Activated CD4-positive, alpha-beta T cell treated with anti-CD3 and anti-CD28 coated beads for 48 hours (primary cell): ENCODE measurements at places on chromosomes 5 and 9.

DNA sequence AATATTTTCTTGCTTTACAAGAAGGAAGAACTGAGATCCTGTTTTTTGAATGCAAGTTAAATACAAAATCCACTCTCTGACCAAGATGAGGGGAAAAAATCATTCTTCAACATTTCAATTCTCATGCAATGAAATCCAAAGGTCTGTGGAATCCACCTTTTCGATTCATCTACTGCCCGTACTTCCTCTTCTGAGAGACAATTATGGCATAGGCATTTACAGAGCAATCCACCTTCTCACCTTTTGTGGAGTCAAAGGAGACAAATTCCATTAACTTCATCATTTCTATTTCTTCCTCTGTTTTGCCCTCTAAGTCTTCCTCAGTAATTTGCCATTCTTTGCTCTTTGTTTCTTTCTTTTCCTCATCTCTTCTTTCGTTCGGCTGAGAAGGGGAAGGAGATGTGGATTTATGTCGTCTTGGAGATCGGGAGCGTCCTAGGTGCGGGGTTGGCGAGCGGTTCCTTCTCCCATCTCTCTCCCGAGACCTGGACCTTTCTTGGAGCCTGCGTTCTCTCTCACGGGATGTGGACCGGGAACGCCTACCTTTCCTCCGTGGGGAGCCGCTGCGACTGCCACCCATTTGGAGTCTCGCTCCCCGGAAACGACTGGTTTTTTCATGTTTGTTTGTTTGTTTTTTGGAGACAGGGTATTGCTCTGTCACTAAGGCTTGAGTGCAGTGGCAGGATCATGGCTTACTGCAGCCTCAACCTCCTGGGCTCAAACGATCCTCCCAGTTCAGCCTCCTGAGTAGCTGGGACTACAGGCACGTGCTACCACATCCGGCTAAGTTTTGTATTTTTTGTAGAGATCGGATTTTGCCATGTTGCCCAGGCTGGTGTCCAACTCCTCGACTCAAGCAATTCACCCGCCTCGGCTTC is 24.3 kb upstream of the AFF4 start:
- DNase-seq, result no peak

- no peak for DNase-seq
These were observed 2.4 kb downstream of the OTP start for GRCh38 chr5:77635917-77636640.

- no peak for DNase-seq
These were observed 16.6 kb upstream of the EGFL7 start for GRCh38 chr9:136645903-136646754.

- DNase-seq, result no peak
These were observed 69.7 kb upstream of the TRIM32 start for GRCh38 chr9:116617389-116617788.

DNA sequence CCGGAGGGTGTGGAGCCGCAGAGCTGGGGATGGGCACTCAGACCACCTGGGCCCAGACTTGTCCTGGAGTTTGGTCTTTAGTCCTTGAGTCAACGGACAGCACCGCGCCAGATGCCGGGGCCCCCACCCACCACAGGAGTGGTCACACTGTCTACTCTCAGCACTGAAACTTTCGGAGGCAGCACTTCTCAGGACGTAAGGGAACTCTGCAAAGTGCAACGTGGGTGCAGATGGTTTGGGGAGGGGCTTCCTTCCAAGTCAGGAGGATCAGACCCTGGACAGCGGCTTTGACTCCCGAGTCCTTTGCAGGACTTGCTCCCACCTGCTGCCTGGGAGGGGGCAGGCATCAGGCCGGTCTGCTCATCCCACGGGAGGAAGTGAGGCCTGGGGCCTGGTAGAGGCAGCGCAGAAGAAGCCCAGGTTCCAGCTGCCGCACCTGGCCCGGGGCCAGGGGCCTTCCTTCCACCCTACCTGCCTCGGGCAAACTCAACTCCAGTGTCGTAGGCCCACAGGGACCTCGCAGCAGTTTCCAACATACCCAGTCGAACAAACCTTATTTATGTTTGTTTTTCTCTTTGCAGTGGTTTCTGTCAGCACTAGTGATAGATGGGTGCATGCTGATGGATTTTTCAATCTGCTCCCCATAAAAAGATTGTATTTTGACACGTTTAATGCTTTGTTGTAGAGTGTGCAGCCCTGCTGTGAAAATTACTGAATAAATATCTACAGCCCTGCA is 149.8 kb upstream of the PPP1R26 start:
- DNase-seq, result no peak
